ENCODE measurements at places on chromosomes 4 and X. TPM values are rescaled to one million over a fixed set of nuclear protein-coding genes. Genes with fewer than 3 reads are reported as not detected.
A peak's percentile ranks its signal among the peaks of the same experiment; 100 is the strongest.

- no peak for DNase-seq
Observed at GRCh38 chr4:132276185-132276584, 872.9 kb upstream of the PCDH10 start.

- no peak for DNase-seq
Observed at GRCh38 chr4:39608451-39608850, 30.2 kb downstream of the SMIM14 start.

The MAOA gene
- 0.36 TPM for polyA plus RNA-seq

GRCh38 chrX:24242649-24243175, 71.2 kb downstream of the SUPT20HL2 start:
- peak; percentile 66 for DNase-seq

- no peak for DNase-seq
Observed at GRCh38 chr4:114237997-114238396, 258.6 kb upstream of the ARSJ start.

The XAGE2 gene
- not detected for polyA plus RNA-seq

DNA sequence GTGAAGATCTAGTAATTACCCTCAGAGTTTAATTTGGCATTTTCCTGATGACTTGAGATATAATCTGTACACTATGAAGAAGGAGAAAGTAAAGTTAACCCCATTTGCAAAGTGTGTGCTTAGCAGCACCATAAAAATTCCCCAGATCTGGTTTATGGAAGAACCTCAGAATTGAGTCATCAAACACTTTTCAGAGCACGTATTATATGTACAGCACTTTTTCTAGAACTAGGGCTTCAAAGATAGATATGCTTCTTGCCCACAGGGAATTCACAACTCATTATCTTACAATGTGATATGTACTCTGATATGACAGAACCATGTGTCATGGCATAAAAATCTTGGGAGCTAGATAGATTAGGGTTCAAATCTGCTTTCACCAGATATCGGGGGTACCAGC, 150.9 kb downstream of the SLC10A7 start:
- no peak for DNase-seq

Measured in BJ (cell line).